ENCODE measurements at places on chromosomes 13 and 19.

DNA sequence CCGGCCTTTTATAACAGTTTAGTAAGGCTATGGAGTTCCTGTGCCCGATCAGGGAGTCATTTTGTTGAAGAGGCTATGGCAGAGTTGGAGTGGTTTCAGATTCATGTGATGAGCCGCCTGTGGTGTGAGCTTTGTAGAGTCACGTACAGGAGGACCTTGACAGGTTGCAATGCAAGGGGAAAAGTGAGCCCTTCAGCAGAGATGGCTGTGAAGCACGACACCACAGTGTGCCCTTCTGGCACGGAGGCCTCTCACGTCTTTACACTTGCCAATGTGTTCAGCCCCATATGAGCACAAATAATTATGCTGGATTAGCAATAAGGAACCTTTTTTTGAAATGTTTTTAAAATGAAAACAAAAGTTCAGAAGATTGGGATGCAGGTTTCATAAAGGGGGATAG, 499.8 kb downstream of the LIG4 start:
- no peak for DNase-seq
- no peak overlapping the region for H3K27ac ChIP-seq
- no peak overlapping the region for H3K4me3 ChIP-seq
- H3K4me1 ChIP-seq, result no peaks in the 10 kb centered on the region
- H3K36me3 ChIP-seq, result no peaks in the 10 kb centered on the region

- no peak overlapping the region for H3K4me3 ChIP-seq
- H3K4me1 ChIP-seq, result peaks cover 30% of the 10 kb centered on the region
- no peak overlapping the region for H3K27ac ChIP-seq
- no peak for DNase-seq
Measured at GRCh38 chr19:37909661-37910199, 2.7 kb downstream of the SIPA1L3 start.

- H3K27ac ChIP-seq, result no peak overlapping the region
- no peaks in the 10 kb centered on the region for H3K27me3 ChIP-seq
- peak; percentile 3 for DNase-seq
- no peaks in the 10 kb centered on the region for H3K36me3 ChIP-seq
- H3K4me3 ChIP-seq, result no peak overlapping the region
- H3K4me1 ChIP-seq, result peaks cover 19% of the 10 kb centered on the region
Measured at GRCh38 chr13:75416327-75417011, 65.5 kb downstream of the TBC1D4 start.

DNA sequence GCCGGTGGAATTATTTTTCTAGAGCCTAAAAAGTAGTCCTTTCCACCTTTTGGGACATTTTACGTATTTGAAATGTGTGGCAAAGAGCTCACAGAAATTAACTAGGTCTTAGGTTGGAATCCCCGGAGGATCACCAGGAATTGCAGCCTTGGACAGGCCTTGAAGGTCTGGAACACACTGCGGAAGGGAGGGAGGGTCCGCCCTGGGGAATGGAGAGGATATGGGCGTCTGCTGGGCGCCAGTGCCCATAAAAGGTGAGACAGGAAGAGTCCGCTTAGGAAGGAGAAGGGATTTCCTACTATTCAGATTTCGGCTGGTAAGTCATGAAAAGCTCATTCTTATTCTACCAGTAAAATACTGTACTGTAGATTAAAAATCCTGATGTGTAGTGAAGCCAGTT, 111.9 kb downstream of the COL4A2 start:
- no peak overlapping the region for H3K4me3 ChIP-seq
- no peaks in the 10 kb centered on the region for H3K36me3 ChIP-seq
- no peak for DNase-seq
- H3K27ac ChIP-seq, result no peak overlapping the region
- H3K27me3 ChIP-seq, result peaks cover 12% of the 10 kb centered on the region

DNA sequence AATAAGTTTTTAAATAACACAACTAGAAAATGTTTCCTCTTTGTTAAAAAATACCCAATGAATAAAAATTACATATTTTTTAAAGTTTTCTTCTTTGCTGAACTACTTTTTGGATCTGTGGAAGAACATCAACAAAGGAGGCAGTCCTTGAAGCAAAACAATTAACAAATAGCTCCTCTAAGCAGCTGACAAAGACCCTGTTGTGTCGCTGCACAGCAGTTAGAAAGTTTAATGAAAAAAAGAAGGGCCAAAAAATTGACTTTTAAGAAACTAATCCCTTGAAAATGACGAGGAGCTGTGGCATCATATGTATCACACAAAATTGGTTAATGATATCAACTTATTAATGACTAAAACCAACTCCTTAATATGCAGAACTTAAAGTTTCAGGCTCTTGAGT, 72.1 kb downstream of the SLITRK1 start:
- H3K4me3 ChIP-seq, result no peak overlapping the region
- H3K4me1 ChIP-seq, result no peaks in the 10 kb centered on the region
- DNase-seq, result no peak
- H3K27me3 ChIP-seq, result no peaks in the 10 kb centered on the region
- H3K27ac ChIP-seq, result no peak overlapping the region

DNA sequence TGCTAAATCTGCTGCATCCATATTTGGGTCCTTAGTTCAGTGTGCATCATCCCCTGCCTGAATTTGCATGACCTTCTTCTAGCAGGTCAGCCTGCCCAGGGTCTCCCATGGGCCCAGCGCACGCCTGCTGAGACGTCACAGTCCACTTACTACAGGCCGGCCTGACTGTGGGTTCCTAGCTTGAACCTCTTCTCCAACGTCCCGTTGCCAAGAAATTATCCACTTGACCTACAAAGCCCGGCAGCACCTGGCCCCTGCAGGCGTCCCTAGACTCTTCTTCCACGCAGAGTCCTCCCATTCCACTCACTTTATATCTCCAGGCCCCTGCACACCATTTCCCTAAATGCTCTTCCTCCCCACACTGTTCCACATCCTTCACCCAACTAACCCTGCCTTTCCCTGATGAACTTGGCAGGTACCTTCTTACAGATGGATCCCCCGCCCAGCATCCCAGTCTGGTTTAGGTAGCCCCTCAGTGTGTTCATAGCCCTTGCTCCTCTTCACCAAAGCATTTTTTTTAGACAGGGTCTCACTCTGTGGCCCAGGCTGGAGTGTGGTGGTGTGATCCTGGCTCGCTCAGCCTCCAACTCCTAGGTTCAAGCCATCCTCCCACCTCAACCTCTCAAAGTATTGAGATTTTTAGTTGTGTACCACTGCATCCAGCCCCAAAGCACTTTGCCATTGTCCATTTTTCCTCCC, 155.0 kb upstream of the SOX1 start:
- no peaks in the 10 kb centered on the region for H3K4me1 ChIP-seq
- DNase-seq, result no peak
- H3K27ac ChIP-seq, result no peak overlapping the region
- no peak overlapping the region for H3K4me3 ChIP-seq

- H3K4me1 ChIP-seq, result no peaks in the 10 kb centered on the region
- H3K4me3 ChIP-seq, result no peak overlapping the region
- no peak overlapping the region for H3K27ac ChIP-seq
- no peaks in the 10 kb centered on the region for H3K27me3 ChIP-seq
Measured at GRCh38 chr13:98451676-98452470, 125.0 kb downstream of the STK24 start.

- H3K4me3 ChIP-seq, result peak overlapping the region; percentile 4
- no peak overlapping the region for H3K27ac ChIP-seq
- DNase-seq, result no peak
- H3K4me1 ChIP-seq, result peaks cover 12% of the 10 kb centered on the region
Measured at GRCh38 chr13:31733066-31733465, 6.3 kb upstream of the RXFP2 start.

- DNase-seq, result no peak
- H3K4me3 ChIP-seq, result no peak overlapping the region
- no peaks in the 10 kb centered on the region for H3K27me3 ChIP-seq
- no peaks in the 10 kb centered on the region for H3K36me3 ChIP-seq
Measured at GRCh38 chr13:113954046-113954835, 19.6 kb downstream of the C13orf46 start.

DNA sequence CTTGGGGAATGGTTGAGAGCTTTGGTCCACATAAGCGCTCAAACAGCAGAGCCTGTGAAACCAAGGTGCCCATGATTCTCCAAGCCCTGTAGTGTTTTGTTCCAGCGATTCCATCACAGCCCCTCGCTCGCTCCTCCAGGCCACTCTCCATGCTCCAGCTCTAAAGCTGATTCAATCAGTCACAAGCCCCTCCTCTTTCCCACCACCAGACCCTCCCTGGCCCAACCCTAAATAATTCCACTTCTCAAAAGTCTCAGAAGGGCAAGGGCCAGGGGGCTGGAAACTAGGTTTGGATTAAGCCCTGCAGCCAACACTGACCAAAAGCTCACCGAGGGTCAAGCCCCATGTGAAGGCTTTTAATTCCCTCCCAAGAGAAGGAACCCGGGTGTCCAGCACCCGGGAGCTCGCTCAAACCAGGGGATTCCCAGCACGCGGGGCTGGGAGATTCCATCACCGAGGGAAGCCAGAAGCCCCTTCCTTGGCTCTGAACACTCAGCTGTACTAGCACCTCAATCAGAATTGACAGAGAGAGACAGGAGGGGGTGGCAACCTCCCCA, 1.5 kb downstream of the ZNF296 start:
- H3K4me1 ChIP-seq, result peaks cover 40% of the 10 kb centered on the region
- H3K4me3 ChIP-seq, result peak overlapping the region; percentile 37
- H3K36me3 ChIP-seq, result peaks cover 3% of the 10 kb centered on the region
- peak overlapping the region; percentile 61 for H3K27ac ChIP-seq
- DNase-seq, result no peak

GRCh38 chr19:13850910-13851733, 25.8 kb upstream of the NANOS3 start:
- H3K4me3 ChIP-seq, result peak overlapping the region; percentile 33
- no peaks in the 10 kb centered on the region for H3K36me3 ChIP-seq
- DNase-seq, result peak; percentile 94
- H3K27ac ChIP-seq, result peak overlapping the region; percentile 87
- no peaks in the 10 kb centered on the region for H3K27me3 ChIP-seq

- DNase-seq, result no peak
- no peaks in the 10 kb centered on the region for H3K36me3 ChIP-seq
- no peaks in the 10 kb centered on the region for H3K27me3 ChIP-seq
- no peak overlapping the region for H3K27ac ChIP-seq
- H3K4me1 ChIP-seq, result no peaks in the 10 kb centered on the region
Measured at GRCh38 chr19:29837448-29837981, 25.7 kb downstream of the CCNE1 start.

GRCh38 chr13:94342436-94343242, 136.8 kb downstream of the DCT start:
- no peak overlapping the region for H3K27ac ChIP-seq
- no peaks in the 10 kb centered on the region for H3K4me1 ChIP-seq
- peaks cover 3% of the 10 kb centered on the region for H3K27me3 ChIP-seq

- DNase-seq, result no peak
- H3K27me3 ChIP-seq, result no peaks in the 10 kb centered on the region
- H3K4me3 ChIP-seq, result no peak overlapping the region
- no peaks in the 10 kb centered on the region for H3K36me3 ChIP-seq
Measured at GRCh38 chr13:106118050-106118449, 417.4 kb downstream of the EFNB2 start.

DNA sequence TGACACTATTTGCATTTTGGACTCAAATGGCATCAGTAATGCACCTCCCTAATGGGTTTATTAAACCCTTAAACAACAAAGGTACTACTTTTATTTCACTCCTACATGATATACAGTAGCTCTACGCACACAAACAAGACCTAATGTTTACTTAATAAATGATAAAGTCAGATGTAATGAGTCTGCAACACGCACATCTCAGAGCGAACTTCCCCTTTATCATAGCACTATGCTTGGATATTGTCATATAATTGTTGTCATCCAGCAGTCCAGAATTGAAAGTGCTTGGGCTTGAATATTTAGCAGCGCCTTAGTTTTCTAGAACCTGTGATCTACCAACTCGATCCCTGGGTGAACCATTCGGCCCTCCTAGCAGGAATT, 772 bp downstream of the PARP4 start:
- DNase-seq, result no peak
- peak overlapping the region; percentile 95 for H3K4me3 ChIP-seq
- no peaks in the 10 kb centered on the region for H3K27me3 ChIP-seq
- peaks cover 3% of the 10 kb centered on the region for H3K36me3 ChIP-seq

- no peaks in the 10 kb centered on the region for H3K36me3 ChIP-seq
- H3K4me3 ChIP-seq, result no peak overlapping the region
- H3K4me1 ChIP-seq, result peaks cover 2% of the 10 kb centered on the region
- H3K27ac ChIP-seq, result no peak overlapping the region
- peak; percentile 41 for DNase-seq
Measured at GRCh38 chr19:3516675-3517207, 10.6 kb downstream of the FZR1 start.

- DNase-seq, result no peak
- H3K27me3 ChIP-seq, result no peaks in the 10 kb centered on the region
- H3K36me3 ChIP-seq, result peaks cover 26% of the 10 kb centered on the region
- peaks cover 33% of the 10 kb centered on the region for H3K4me1 ChIP-seq
- no peak overlapping the region for H3K27ac ChIP-seq
- H3K4me3 ChIP-seq, result no peak overlapping the region
Measured at GRCh38 chr19:5141129-5141849, 172.4 kb downstream of the KDM4B start.

- H3K27me3 ChIP-seq, result no peaks in the 10 kb centered on the region
- H3K4me3 ChIP-seq, result no peak overlapping the region
- no peak overlapping the region for H3K27ac ChIP-seq
Measured at GRCh38 chr19:51123802-51124201, 904 bp upstream of the SIGLEC9 start.

DNA sequence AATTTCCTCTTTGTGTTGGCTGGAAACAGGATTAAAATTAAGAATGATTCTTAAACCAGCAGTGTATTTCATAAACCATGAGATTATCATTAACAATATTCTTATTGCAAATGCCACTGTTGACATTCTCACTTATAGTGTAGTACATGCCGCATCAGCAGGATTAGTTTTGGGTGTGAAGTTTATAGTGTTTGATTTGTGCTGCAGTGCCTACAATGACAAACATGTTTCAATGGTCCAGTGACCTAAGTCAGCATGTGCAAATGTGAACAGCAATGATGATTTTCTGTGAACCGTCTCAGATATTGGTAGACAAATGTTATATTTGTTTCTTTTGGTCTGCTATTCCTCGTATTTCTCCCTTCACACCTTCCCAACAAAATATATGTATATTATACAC, 49.8 kb upstream of the TDRD3 start:
- H3K4me1 ChIP-seq, result no peaks in the 10 kb centered on the region
- no peak overlapping the region for H3K4me3 ChIP-seq
- H3K27ac ChIP-seq, result no peak overlapping the region
- no peak for DNase-seq
- H3K27me3 ChIP-seq, result no peaks in the 10 kb centered on the region

DNA sequence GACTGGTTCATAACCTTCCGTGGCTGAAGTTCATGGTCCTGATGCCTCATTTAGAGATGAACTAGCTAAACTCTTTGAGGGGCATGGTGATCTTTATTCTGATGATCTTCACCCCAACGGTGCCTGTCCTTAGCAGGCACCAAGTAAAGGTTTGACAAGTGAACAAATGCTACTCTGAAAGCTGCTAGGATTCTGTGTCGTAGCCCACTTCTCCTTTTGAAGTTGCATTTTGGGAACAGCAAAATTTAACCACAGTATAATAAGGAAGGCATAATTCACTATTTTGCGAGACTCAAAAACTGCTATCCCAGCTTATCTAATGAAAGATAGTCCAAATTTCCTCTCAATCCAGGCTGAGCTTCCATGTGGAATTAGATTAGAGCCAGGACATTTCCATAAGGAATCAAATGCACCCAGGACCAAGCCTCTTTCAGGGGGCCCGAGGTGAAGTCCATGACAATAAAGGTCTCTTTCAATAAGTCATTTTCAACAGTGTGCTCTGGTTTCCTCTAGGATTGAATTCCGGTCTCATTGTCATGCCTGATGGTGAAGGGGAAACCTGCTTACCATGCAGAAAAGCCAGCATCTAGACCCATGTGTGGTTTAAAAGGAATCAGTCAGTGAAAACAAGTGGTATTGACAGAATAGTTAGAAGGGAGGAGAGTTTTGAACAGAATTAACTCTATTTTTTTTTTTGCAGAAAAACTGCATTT, 23.1 kb downstream of the SIAH3 start:
- peak; percentile 75 for DNase-seq
- no peak overlapping the region for H3K4me3 ChIP-seq
- H3K27me3 ChIP-seq, result no peaks in the 10 kb centered on the region
- H3K27ac ChIP-seq, result no peak overlapping the region
